ENCODE measurements at places on chromosomes 5 and 9.

DNA sequence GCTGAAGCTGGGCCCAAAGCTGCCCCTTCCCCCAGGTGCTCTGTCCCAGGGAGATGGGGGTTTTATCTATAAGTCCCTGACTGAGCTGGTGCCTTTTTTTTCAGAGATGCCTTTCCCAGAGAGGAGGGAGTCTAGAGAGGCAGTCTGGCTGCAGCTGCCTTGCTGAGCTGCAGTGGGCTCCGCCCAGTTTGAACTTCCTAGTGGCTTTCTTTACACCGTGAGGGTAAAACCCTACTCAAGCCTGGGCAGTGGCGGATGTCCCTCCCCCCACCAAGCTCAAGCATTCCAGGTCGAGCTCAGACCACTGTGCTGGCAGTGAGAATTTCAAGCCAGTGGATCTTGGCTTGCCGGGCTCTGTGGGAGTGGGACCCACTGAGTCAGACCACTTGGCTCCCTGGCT lies 41.3 kb downstream of the CAVIN4 start:
- DNase-seq: no peak

DNA sequence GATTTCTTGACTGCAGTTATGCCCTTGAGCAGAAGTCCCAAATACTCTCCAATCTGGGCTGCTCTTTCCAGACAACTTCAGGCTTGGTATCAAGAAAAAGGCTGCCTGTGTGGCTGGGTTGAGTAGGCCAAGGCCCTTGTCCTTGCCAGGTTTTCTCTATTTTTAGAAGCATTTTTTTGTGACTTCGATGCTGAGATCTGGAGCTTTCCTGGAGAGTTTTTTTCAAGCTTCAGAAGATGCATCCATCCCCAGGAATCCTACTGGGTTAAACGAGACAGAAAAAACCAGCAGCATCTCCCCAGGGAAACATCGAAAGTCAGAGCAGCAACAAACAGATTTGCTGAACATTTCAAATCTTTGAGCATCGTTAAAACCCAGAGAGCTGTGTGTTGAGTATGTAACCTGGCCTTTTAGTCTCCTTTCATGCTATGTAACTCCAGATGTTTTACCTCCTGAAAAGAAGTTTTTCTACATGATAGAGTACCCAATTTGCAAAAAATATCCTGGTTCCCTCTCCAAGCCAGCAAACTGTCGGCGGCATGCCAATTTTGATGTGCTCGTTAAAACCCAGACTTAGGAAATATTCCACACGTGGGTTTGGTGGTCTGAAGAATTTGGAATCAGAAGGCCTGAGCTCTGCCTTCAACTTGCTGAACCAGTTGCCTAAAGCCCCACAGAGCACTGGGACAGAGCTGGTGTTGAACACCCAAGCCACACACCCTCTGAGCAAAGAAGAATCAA lies 98.1 kb upstream of the ALDH1B1 start:
- DNase-seq: no peak

DNA sequence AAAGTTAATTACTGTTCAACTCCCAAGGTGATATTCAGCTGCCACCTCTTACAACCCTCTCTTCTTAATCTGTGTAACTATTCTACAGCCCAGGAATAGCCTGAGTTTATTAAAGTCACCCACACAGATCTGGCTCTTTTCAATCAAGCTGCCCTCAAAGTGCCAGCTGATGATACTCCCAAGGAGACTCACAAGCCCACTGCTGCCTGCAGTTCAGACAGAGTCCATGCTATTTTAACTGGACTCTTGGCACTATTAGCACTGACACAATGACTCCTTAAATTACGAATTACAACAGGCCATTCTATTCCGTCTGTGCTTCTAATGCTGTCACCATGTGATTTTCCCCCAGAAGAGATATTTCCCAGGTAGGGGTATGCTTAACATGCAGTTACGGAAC lies 26.3 kb downstream of the REEP5 start:
- no peak for DNase-seq

DNA sequence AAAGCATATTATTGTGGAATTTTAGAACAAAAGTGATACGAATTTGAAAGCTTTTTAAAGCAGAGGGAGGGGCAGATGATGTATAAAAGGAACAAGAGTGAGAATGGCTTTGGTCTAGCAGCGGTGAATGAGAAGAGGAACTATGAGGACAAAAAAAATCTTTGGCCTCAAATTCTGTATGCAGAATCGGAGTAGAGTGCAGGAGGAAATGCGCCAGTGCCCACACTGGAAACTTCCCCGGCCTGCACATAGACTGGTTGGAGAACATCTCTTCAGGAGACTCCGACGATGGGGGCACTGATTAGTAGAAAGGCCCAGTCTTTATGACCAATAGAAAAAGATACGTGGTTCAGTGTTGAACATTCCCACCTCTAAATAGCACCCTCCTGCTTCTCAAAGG lies 51.3 kb downstream of the SLC46A2 start:
- DNase-seq: no peak

- DNase-seq: no peak
These were observed 11.4 kb downstream of the OTULIN start for GRCh38 chr5:14675865-14676300.

DNA sequence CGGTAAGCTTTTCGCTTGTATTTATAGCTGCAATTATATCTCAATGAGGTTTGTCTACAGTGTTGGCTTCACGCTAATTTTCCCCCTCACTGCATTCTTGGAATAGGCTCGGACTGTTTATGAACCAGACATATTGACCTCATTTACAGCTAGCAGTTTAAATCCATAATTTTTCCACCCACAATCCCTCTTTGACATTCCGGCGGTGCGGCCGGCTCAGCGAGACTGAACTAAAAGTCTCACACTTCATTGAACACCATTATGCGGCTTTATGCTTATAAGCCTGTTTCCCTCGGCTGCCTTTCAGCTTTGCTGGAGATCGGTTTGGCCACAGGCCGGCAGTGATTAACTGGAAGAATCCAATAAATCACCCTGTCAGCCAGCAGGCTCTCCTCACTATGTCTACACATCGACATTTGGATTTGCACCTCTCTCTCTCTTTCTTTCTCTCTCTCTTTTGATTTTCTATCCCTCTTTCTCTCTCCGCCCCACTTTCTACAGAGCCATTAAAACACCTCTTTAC lies 315.0 kb upstream of the TLE4 start:
- DNase-seq: no peak

DNA sequence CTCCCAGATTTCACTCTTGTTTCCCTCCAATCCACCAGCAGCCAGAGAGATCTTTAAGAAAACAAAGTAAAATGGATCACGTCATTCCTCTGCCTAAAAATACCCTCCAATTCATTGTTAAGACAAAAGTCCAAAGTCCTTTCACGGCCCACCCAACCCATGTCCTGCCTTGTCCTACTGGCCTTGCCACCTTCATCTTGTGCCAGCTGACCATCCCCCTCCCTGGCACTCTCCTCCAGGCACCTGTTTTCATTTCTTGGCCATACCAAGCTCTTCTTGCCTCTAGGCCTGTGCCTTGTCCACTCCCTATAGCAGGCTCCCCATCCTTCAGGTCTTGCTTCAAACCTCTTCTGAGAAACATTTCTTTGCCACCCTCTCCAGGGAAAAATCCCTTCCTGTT lies 307.6 kb downstream of the MSX2 start:
- no peak for DNase-seq

- no peak for DNase-seq
These were observed 31.4 kb upstream of the RAB3C start for GRCh38 chr5:58551492-58551891.

DNA sequence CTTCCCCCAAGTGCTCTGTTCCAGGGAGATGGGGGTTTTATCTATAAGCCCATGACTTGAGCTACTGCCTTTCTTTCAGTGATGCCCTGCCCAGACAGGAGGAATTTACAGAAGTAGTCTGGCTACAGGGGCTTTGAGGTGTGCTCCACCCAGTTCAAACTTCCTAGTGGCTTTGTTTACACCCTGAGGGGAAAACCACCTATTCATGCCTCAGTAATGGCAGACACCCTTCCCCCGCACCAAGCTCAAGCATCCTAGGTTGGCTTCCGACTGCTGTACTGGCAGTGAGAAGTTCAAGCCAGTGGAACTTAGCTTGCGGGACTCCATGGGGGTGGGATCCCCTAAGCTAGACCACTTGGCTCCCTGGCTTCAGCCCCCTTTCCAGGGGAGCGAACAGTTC lies 154.6 kb downstream of the IZUMO3 start:
- DNase-seq: no peak

- DNase-seq: no peak
These were observed 126.5 kb downstream of the MYO10 start for GRCh38 chr5:16809395-16810207.

GRCh38 chr9:124038239-124038638 lies 26.7 kb downstream of the LHX2 start:
- no peak for DNase-seq

- DNase-seq: no peak
These were observed at the start of gene C7 for GRCh38 chr5:40909264-40909663. Gene C7 (plus strand): TSS chr5:40909497. CDS start chr5:40909611, 114 bp downstream.

GRCh38 chr9:92140754-92141143 lies 25.5 kb upstream of the SPTLC1 start:
- no peak for DNase-seq

DNA sequence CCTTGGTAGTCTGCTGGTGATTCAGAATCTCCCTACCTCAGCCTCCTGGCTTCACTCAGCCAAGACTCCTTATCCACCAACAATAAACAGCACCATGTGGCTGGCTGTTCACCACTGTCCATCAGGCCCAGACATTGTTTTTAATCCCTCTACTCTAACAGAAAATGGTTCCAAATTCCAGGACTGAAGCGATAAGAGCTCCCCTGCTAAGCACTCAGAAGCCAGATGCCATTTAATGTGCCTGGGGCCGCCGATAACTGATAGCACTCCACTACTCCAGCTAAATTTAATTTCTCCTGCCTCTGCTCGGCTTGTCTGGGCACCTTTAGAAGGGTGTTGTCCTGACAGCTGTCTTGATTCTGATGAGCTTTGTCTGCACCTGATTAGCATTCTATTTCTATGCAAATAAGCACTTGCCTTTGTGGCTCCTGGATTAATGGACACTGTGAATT lies 47.1 kb downstream of the ZNF622 start:
- DNase-seq: no peak

- DNase-seq: no peak
These were observed 45.9 kb upstream of the ITGA2 start for GRCh38 chr5:52943285-52943684.

GRCh38 chr5:66346869-66347268 lies 202.8 kb downstream of the SREK1 start:
- DNase-seq: no peak

- DNase-seq: no peak
These were observed 33.9 kb downstream of the LMNB1 start for GRCh38 chr5:126810596-126811380.

DNA sequence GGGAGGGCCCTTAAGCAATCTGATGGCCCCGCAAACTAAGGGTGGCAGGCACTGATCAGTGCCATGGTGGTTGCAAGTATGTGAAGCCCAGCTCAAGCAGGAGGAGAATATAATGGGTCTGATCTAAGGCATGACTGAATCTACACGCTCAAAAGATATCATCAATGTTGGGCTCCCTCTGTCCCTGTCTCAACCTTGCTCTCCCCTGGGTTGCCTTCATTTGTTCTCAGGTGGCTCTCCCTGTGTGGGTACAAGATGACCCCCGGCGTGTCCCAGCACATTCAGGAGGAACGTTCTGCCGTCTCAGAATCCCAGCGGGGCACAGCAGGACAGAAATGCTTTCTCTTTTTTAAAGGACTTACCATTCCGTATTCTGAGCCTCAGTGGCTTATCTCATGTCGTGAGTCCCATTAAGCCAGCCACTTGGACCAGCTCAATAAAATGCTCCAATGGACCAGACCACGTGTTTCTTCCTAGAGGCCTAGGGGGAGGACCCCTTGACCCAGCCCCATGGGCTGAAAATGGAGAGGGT lies 12.0 kb upstream of the RNF130 start:
- DNase-seq: no peak
